Activated CD4-positive, alpha-beta T cell treated with anti-CD3 and anti-CD28 coated beads, Interleukin-2, Interleukin-6, amounts not matched to agents 100 ng/mL and 50 ng/mL, durations not matched to agents 16 hours and 8 hours (primary cell): ENCODE measurements at places on chromosomes 1 and 21.

DNA sequence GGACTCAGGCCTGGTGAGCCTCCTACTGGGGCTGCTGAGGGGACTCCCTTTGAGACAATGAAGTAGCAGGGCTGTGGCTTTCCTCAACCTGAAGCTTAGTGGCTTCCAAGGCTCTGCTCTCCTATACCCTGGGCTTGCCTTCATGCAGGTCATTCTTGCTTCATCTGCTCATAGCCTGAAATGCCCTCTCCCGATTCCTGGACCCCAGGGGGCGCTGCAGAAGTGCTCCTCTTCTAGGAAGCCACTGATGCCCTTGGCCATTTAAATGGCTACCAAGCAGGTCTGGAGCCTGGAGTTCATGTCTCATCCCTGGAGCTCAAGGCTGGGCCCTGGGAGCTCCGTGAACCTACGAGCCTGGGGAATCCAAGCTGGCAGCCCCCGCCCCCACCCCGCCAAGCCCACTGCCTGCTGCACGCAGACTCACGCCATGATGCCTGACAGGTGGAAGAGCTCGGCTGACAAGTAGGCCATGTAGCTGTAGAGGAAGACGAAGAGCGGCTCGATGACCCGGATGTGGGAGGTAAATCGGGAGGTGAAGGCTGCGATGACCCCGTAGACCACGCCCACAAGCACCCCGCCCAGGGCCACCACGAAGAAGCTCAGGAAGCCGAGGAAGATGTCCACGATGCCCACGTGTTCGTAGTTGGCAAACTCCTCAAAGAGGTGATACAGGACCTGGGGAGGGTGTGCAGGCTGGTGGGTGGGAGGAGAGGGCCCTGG is 45.7 kb downstream of the SLC9A1 start:
- DNase-seq, result peak; percentile 36

DNA sequence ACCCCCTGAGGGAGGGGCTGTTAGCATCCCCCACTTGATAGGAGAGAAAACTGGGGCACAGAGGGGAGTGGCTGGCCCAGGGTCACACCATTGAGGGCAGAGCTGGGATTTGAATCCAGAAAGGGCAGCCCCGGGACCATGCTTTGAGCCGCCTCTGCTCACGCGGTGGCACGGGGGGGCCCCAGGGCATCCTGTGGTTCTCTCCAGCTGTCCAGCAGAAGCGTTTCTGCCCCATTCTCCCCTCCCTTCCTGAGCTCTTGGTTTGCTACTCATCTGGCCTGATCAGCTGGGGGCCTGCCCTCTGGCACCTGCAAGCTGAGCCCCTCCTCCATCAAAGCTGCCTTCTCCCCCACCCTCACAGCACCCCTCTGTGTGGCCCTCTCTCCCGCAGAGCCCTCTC is 37.5 kb downstream of the FBXO2 start:
- no peak for DNase-seq

- no peak for DNase-seq
These were observed 35.5 kb downstream of the PDE9A start for GRCh38 chr21:42688841-42689371.

DNA sequence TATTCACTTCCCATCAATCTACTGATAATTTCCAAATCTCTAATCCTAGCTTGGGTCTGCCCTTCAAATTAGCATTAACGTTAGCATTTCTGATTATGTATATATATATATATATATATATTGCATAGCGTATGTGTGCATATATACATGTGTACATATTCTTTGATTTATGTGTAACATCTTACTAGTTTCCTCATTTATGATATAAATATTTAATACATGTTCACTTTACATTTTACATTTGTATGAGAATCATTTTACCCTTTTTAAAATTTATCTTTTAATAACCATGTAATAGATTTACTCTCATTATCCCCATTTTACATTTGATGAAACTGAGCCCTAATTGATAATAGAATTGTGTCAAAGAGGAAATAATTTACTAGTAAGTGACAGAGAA is 164.7 kb downstream of the ZNF648 start:
- DNase-seq, result no peak

GRCh38 chr1:156926175-156926574 is 5.7 kb downstream of the LRRC71 start:
- DNase-seq, result peak; percentile 28

- DNase-seq, result peak; percentile 74
These were observed 19.0 kb downstream of the MAPKAPK2 start for GRCh38 chr1:206703661-206704060.

DNA sequence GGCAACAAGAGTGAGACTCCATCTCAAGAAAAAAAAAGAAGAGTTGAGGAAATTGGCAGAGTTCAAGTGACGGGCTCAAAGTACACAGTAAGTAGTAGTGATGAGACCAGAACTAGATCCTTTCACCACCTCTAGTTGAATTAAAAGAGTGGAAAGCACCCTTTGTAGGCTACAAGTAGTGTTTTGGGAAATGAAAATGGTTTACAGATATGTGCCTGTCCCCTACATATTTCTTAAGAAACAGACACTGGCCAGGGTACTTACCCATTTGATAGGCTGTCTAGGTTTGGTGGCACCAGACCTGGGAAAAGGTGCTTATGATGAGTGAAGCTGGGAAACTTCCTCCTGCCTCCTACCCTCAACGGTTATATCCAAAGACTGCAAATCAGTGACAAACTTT is 163.7 kb upstream of the BEND5 start:
- DNase-seq, result no peak

DNA sequence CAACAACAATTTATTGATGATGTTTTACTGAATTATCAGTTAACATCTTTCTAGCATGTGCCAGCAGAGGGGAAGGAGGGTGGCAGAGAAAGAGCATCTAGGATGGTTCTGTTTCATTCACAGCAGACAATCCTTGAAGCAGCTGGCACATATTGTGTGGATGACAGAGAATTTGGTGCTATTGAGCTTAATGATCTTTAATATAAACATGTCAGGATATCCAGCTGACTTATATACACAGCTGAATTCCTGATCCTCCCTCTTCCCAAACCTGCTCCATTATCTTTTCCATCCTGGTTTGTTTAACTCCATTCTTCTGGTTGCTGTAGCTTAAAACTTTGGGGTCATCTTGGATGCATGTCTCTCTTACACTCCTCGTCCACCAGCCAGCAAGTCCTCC is 218.6 kb downstream of the CACNA1E start:
- DNase-seq, result no peak

DNA sequence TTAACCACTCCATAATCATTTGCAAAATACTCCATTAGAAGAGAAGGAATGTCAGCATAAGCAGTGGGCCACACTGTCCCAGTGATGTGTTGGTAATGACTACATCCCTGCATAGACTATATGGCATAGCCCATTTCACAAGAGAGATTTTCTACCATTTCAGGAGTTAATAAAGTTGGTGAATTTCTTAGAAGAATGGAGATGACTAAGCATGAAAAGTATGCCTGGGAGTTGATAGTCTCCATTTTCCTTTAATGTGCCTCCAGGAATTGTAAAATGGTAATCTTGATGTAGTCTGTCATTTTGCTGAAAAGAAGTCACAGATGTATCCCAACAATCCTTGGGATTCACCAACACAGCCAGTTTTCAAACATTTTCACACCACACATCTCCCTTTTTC is 608.8 kb upstream of the CHRM3 start:
- no peak for DNase-seq

- no peak for DNase-seq
These were observed 293.9 kb downstream of the BRINP2 start for GRCh38 chr1:177464686-177465085.

- no peak for DNase-seq
These were observed 22.1 kb upstream of the SSX2IP start for GRCh38 chr1:84712276-84712874.

- no peak for DNase-seq
These were observed 96.4 kb upstream of the CACNA1E start for GRCh38 chr1:181386951-181387350.

DNA sequence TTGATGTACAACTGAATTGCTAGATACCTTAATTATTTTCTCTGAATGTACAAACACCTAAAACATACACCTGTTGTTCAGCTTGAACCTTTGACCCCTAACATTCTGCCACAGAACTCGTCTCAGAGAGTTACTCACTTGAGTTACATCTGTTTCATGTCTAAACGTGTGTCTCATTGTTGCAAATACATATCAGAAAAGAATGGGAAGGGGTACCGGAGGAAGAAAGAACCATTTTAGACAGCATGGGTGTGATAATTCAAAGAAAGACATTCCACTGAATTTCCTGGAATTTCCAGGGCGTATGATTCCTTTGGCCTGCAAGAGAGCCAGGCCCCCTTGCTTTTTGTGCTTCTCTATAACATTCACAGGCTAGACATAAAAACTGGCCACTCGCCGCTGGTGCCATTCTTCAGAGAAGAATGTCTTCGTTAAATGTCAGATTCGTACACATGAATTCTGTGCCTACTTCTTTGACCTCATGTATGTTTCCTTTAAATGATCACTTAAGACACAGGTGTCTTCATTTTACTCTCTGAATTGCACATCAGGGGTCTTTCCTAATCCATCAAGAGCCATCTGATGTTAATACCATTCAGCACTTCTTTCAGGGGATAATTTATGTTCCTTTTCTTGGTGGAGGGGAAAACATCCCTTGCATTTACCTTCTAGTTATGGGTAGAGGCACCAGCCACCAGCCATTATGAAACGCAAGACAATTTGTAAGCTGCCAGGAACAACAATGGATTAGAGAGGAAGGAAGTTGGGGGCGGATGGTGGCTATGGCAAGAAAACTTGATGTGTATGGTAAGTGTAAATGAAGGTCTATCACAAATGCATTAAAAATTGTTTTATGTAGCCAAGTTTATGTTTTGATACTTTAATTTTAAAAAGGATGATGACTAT is 12.7 kb downstream of the ATF3 start:
- DNase-seq, result no peak

DNA sequence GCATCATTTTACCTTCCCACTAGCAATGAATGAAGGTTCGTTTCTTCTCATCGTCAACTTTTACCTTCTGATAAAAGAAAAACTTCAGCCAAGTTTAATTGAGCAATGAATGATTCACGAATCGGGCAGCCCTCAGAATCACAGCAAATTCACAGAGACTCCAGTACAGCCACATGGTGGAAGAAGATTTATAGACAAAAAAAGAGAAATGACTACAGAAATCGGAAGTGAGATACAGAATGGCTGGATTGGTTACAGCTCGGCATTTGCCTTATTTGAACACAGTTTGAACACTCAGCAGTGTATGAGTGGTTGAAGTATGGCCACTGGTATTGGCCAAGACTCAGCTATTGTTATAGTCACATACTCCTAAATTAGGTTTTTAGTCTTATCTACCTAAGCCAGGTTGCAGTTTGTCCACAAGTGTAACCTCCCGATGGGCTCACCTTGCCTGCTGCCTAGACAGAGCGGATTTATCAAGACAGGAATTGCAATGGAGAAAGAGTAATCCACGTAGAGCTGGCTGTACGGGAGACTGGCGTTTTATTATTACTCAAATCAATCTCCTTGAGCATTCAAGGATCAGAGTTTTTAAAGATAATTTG is 15.3 kb downstream of the AK4 start:
- no peak for DNase-seq

DNA sequence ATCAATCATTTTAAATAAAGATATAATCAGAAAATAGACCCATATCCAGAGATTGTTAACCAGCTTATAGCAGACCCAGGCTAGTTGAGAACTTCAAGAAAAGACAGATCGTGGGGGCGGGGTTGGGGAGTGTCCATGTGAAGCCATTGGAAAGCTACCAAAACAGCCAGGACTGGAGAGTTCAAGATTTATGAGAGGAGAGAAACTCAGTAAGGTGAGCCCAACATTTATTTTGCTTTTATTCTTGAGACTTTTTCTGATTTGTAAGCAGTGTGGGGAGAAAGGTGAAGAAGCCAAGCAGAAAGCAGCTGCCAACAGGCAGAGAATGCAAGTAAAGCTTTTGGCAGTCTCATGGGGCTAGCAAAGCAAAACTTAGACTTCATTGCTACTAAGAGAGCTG is 179.9 kb downstream of the VPS13D start:
- DNase-seq, result no peak

DNA sequence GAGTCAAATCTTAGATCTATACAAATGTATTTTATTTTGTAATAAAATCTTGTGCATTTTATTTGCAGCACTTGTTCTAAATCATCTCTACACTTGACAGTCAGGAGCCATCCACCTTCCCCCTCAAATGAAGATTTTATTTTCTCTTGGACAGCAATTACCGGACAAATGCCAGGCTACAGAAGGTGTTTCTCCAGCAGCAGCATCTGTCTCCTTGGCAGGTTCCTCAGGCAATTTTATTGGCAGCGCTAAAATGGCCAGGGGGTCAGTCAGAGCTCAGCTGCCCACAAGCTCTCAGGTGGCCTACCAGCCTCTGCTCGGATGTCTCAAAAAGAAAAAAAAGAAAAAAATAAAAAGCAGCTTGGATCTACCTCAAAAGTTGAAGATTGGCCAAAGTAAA is 107.6 kb downstream of the DAB1 start:
- DNase-seq, result no peak

- no peak for DNase-seq
These were observed 7.7 kb upstream of the CD5L start for GRCh38 chr1:157849229-157849875.

GRCh38 chr1:119895102-119895501 is 1.2 kb downstream of the ADAM30 start:
- no peak for DNase-seq

DNA sequence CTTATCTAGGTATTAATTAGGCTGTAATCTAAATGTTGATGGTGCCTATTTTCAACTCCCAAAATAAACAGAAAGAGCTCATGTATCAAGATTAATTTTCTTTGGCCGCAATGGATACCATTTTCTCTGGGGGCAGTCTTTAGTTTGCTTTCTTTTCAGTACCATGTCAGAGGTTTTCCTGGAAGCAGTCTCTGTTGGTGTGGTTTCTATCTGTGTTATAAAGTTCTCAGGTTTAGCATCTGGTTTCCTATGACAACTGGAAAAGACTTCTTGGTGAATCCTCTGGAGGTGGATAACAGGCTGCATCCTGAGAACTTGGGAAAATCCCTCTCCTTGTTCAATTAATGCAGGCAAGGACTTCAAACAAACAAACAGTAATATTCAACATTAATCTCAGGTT is 38.7 kb upstream of the BATF3 start:
- DNase-seq, result peak; percentile 78

DNA sequence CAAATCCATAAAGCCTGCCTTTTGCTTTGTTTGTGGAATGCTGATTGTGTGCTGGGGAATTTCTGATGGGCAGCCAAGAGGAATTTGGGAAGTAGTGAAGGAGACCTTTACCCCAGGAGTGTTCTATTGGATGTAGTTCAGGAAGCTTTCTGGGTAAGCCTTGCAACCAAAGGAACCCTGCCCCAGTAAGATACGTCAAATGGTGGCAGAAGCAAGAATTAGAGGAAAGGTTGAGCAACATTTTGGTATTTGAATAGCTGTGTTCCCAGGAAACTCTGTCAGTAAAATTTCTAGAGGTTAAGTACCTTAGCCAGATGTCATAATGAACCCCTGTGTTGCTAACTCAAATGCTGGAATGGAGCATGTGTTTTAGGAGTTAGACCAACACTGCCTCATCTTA is 6.4 kb downstream of the MGST3 start:
- DNase-seq, result no peak
